Adrenal gland (tissue), 19 donors: ENCODE measurements at places on chromosomes 6 and 20.
A peak's percentile ranks its signal among the peaks of the same experiment; 100 is the strongest.

- no peaks in the 10 kb centered on the region for H3K4me1 ChIP-seq
- DNase-seq, result no peak
- H3K27me3 ChIP-seq, result no peaks in the 10 kb centered on the region
Measured at GRCh38 chr6:89986650-89987074, 92.4 kb downstream of the GJA10 start.

- peak; percentile 44 for DNase-seq
- H3K36me3 ChIP-seq, result no peaks in the 10 kb centered on the region
- H3K27ac ChIP-seq, result no peak overlapping the region
- H3K27me3 ChIP-seq, result no peaks in the 10 kb centered on the region
- H3K4me1 ChIP-seq, result peaks cover 38% of the 10 kb centered on the region
Measured at GRCh38 chr6:142871910-142872331, 73.1 kb downstream of the HIVEP2 start.

GRCh38 chr20:25525867-25526266 is 59.5 kb downstream of the NINL start:
- H3K4me1 ChIP-seq, result peaks cover 10% of the 10 kb centered on the region
- no peak for DNase-seq
- H3K27me3 ChIP-seq, result no peaks in the 10 kb centered on the region
- peak overlapping the region; percentile 18 for H3K27ac ChIP-seq

DNA sequence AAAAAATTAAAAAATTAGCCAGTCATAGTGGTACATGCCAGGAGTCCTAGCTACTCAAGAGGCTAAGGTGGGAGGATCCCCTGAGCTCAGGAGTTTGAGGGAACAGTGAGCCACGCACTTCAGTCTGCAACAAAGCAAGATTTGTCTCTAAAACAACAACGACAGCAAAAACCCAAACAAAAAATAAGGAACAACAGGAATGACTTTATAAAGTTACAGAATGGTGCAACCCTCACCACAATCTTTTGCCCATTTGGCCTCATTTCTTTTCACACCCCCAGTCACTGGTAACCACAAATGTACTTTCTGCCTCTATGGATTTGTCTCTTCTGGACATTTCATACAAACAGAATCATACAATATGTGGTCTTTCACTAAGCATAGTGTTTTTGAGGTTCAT is 16.7 kb upstream of the ZFAND3 start:
- no peaks in the 10 kb centered on the region for H3K27me3 ChIP-seq
- H3K36me3 ChIP-seq, result no peaks in the 10 kb centered on the region
- no peak overlapping the region for H3K4me3 ChIP-seq
- no peak overlapping the region for H3K27ac ChIP-seq
- no peak for DNase-seq
- peaks cover 6% of the 10 kb centered on the region for H3K4me1 ChIP-seq

DNA sequence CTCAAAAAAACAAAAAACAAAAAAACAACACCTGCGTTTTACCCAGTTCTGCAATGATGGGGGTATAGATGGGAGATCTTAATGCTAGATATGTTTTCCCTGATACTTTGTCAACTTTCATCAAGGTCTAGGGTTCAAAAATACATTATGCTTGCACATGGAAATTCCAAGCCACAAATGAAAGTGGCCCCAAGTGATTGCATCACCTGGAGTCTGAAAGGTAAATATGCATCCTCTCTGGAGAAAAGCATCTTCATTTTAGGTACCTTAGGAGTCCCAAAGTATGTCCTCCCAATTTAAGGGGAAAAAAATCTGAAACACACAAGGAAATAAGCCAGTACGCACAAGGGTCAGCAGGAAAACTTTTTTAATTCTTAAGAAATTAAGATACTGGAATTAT is 12.6 kb upstream of the ZC3H12D start:
- H3K27me3 ChIP-seq, result no peaks in the 10 kb centered on the region
- no peaks in the 10 kb centered on the region for H3K36me3 ChIP-seq
- H3K27ac ChIP-seq, result no peak overlapping the region
- no peaks in the 10 kb centered on the region for H3K4me1 ChIP-seq

GRCh38 chr20:24950836-24951525 is 1.9 kb downstream of the CST7 start:
- no peak overlapping the region for H3K27ac ChIP-seq
- no peaks in the 10 kb centered on the region for H3K36me3 ChIP-seq
- H3K4me3 ChIP-seq, result no peak overlapping the region
- DNase-seq, result no peak
- no peaks in the 10 kb centered on the region for H3K27me3 ChIP-seq

DNA sequence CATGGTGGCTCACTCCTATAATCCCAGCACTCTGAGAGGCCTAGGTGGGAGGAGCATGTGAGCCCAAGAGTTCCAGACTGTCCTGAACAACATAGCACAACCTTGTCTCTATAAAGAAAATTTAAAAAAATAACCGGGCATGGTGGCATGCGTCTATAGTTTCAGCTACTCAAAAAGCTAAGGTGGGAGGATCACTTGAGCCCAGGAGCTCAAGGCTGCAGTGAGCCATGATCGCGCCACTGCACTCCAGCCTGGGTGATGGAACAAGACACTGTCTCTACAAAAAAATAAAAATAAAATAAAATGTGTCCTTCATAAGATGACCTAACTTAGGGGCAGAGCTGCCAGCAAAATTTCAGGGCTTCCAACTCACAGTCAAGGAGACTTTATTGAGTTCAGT is 12.6 kb downstream of the ID4 start:
- no peaks in the 10 kb centered on the region for H3K4me1 ChIP-seq
- H3K36me3 ChIP-seq, result no peaks in the 10 kb centered on the region
- H3K4me3 ChIP-seq, result no peak overlapping the region
- DNase-seq, result no peak
- H3K27ac ChIP-seq, result no peak overlapping the region

GRCh38 chr6:145863988-145864616 is 49.5 kb upstream of the FBXO30 start:
- H3K4me3 ChIP-seq, result no peak overlapping the region
- H3K27ac ChIP-seq, result no peak overlapping the region
- no peaks in the 10 kb centered on the region for H3K4me1 ChIP-seq
- no peaks in the 10 kb centered on the region for H3K27me3 ChIP-seq
- no peaks in the 10 kb centered on the region for H3K36me3 ChIP-seq
- no peak for DNase-seq

DNA sequence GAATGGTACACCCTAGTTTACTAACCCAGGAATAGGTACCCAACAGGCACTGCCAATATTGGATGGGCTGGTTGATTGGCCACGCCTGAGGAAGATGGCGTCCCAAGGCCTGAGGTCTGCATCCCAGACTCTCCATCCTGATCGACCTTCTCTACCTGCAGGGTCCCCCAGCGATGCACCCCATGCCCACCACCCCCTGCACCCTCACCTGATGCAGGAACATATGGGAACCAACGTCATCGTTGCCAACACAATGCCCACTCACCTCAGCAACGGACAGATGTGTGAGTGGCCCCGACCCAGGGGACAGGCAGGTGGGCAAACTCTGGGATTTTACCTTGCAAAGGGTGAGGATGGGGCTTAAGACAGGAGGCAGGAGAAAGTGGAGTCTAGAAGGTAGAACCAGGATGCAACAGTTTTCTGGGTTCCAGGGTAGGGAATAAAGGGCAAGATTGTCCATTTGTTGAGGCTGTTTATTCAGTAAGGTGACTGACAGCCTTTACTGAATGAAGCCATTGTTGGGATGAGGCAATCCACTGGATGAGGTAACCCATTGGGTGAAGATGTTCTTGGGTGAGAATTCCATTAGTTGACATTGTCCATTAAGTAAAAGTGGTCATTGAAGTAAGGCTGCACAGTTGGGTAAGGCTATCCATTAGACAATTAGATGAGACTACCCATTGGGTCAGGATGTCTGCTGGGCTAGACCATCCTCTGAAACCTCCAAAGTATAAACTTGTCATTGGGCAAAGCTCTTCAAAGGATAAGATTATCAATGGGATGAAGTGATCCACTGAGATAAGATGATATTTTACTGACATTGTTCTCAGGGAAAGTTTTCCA is 47.3 kb upstream of the TTPAL start:
- no peaks in the 10 kb centered on the region for H3K27me3 ChIP-seq
- no peak overlapping the region for H3K27ac ChIP-seq

- H3K27ac ChIP-seq, result no peak overlapping the region
- no peaks in the 10 kb centered on the region for H3K36me3 ChIP-seq
- no peaks in the 10 kb centered on the region for H3K4me1 ChIP-seq
- DNase-seq, result no peak
- no peak overlapping the region for H3K4me3 ChIP-seq
Measured at GRCh38 chr6:142376115-142376514, 74.3 kb downstream of the ADGRG6 start.

GRCh38 chr6:116471531-116471930 is 10.4 kb downstream of the CALHM6 start:
- H3K36me3 ChIP-seq, result no peaks in the 10 kb centered on the region
- no peaks in the 10 kb centered on the region for H3K4me1 ChIP-seq
- H3K27ac ChIP-seq, result no peak overlapping the region
- no peak overlapping the region for H3K4me3 ChIP-seq

- no peak overlapping the region for H3K4me3 ChIP-seq
- H3K27ac ChIP-seq, result no peak overlapping the region
- no peak for DNase-seq
- no peaks in the 10 kb centered on the region for H3K36me3 ChIP-seq
- H3K27me3 ChIP-seq, result peaks cover 2% of the 10 kb centered on the region
- no peaks in the 10 kb centered on the region for H3K4me1 ChIP-seq
Measured at GRCh38 chr6:136958168-136958567, 36.1 kb downstream of the SLC35D3 start.

DNA sequence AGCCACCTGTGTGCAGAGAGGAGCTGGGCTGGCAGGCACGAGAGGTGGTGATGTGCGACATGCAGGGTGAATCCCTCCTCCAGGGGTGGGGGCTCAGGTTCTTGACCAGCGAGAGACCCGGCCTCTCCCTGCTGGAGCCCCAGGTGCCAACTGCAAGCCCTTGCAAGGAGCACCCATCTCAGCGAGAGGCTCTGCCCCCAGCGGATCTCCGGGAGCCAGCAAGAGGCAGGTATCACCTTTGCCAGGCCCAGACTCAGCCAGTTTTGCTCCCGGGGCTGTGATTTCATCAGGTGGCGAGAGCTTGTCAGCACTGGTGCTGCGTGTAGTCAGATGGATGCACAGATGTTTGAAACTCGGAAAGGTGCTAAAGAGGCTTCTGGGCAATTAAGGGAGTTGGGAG is 87.7 kb downstream of the TFAP2C start:
- no peaks in the 10 kb centered on the region for H3K36me3 ChIP-seq
- H3K4me1 ChIP-seq, result no peaks in the 10 kb centered on the region
- H3K27me3 ChIP-seq, result no peaks in the 10 kb centered on the region
- no peak overlapping the region for H3K27ac ChIP-seq
- DNase-seq, result no peak
- H3K4me3 ChIP-seq, result no peak overlapping the region
